HT1080 (cell line): ENCODE measurements at places on chromosomes 2 and 18.

DNA sequence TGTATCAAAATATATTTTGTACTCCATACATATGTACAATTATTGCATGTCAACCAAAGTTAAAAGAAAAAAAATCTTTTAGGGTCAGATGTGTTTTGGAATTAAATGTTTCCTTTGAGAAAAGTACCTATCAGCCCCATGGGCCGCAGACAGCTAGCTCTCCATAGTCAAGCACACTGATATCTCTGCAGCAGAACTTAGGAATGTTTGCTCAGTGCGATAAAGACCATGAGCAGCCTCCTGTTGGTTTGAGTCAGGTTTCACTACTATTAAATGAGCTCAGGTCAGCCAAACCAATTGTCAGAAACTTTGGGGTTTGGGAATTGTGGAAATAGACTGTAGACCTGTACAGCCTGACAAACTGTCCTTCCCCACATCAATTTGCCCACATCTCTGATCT is 33.7 kb downstream of the LCT start:
- no peak for DNase-seq

DNA sequence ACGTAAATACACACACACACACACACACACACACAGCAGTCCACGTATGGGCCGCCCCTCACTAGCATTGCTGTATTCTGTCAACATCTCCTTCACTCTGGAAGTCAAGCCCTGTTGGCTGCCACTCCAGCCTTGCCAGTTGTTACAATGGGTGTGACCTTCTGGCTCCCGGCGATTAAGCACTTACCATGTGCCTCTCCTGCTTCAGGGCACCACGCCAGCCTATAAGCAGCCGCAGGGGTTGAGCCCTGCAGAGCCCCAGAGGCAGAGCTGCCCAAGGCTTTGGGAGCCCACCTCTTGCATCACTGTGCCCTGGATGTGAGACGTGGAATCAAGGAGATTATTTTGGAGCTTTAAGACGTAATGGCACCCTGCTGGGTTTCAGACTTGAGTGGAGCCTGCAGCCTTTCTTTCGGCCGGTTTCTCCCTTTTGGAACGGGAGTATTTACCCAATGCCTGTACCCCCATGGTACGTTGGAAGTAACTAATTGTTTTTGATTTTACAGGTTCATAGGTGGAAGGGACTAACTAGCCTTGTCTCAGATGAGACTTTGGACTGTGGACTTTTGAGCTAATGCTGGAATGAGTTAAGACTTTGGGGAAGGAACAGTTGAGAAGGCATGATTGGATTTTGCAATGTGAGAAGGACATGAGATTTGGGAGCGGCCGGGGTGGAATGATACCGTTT is 54.5 kb upstream of the ROCK2 start:
- no peak for DNase-seq

- peak; percentile 79 for DNase-seq
These were observed at the start of gene GLI2 for GRCh38 chr2:120735746-120736170. TSS of gene GLI2 (plus strand) at chr2:120735868. CDS start at chr2:120797321, 61,453 bp downstream.

DNA sequence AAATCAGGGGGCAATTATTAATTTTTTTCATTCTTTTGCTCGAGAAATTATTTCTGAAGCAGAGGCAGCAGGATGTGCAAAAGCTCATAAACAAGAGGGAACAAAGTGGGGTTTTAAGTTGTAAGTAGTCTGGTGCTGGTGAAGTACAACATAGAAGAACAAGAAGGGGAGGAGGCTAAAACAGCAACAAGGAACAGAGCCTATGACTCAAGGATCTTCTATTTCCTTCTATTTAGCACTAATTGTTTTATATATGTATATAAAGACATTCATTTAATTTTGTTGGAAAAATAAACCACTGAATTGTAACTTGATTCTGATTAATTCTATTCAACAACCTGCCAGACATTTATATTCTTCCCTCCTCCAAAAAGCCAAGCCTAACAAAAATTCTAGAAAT is 35.0 kb downstream of the YES1 start:
- no peak for DNase-seq

DNA sequence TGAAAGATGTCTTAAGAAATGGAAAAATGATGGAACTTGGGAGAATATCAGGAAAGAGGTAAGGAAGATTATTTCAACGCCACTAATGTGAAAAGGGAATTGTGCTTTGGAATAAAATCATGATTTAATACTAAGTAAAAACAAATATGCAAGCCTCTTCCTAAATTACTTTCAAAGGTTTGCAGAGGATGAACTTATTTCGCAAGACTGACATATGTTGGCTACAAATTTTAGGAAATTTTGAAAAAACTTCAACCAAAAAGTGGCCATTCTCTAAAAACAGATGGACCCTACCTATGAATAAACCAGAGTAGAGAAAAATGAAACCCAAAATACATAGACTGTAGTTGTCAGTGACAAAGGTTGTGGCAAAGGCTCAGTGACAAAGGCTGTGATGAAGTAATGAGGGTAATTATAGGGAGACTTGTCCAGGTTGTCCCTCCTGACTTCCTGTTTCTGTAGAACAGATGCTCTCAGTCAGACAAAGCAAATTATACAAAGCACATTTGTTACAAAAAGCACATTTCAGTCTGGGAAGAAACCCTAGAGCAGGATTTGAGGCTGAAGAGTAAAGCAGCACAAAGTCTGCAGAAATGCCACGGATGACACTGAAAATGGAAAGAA is 39.5 kb downstream of the SFT2D3 start:
- DNase-seq: no peak

DNA sequence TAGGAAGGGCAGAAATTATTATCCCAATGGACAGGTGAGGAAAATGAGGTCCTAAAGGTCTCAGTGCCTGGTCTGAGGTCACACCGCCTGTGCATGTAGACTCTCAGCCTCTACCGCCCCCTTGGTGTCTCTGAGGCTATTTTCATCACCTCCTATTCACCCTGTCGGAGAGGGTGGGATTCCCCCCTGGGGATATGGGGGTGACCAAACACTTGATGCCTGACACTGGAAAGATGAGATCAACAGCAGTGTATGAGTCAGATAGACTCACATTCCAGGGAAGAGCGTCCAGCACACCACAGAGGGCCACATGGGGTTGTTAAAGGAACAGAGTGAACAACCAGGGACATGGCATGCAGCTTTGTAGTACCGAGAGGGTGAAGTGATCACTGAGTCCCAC is 199.7 kb downstream of the SMAD2 start:
- peak; percentile 75 for DNase-seq

GRCh38 chr2:133061874-133062593 is 392.0 kb upstream of the LYPD1 start:
- DNase-seq: no peak

DNA sequence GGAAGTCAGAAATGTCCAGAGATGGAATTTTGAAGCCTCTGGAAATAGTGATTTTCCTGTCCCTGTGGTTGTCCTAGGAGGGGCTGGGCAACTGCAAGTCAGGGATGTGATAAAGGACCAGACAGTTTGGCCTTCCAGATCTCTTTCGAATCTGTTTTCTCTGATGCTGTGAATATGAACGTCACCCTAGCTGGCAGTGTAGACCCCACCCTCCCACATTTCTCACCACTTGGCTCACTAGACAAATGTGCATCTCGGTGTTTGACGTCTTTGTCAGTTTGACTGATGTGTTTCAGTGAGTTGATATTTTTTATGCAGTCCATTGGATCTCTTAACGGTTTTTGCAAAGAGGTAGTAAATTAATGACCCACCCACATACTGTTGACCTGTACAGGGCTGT is 301.2 kb downstream of the TNS1 start:
- DNase-seq: no peak

- no peak for DNase-seq
These were observed 34.7 kb downstream of the PIEZO2 start for GRCh38 chr18:11114653-11115052.

DNA sequence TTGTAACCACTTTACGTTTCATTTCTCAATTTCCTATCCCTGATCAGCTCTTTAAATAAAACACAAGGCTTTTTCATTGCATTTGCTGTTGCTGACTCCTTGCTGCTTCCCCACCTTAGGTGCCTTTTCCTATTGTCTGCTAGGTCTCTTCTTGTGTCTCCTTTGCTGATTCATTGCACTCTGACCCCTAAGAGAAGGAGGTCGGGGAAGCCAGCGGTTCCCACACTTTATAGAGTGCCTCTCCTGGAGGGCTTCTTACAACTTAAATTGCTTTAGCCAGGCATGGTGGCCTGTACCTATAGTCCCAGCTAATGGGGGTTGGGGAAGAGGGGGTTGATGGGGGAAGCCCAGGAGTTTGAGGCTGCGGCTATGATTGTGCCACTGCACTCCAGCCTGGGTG is 495.0 kb downstream of the DLGAP1 start:
- DNase-seq: no peak

- no peak for DNase-seq
These were observed 121.1 kb upstream of the RMP24 start for GRCh38 chr18:35851286-35851970.

- no peak for DNase-seq
These were observed 2.5 kb downstream of the CHN1 start for GRCh38 chr2:175002547-175003274.

GRCh38 chr2:120498121-120498520 is 152.2 kb downstream of the INHBB start:
- DNase-seq: no peak

GRCh38 chr2:223460209-223460608 is 142.0 kb downstream of the SCG2 start:
- DNase-seq: peak; percentile 4

- no peak for DNase-seq
These were observed 49.5 kb downstream of the TGIF1 start for GRCh38 chr18:3499501-3499900.

DNA sequence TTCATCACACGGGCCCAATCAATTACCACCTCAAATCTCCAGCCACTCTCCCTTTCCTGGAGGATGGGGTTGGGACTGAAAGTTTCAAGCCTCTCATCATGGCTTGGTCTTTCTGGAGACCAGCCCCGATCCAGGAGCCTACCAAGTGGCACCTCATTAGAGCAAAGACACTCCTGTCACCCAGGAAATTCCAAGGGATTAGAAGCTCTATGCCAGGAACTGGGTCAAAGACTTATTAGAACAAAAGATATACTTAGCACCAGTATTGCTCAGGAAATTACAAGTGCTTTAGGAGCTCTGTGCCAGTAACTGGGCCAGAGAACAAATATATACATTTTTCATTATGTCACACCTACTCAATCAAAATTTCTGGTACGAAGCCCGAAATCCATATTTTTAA is 14.3 kb downstream of the SLC25A52 start:
- no peak for DNase-seq

- no peak for DNase-seq
These were observed 766 bp downstream of the TMEM17 start for GRCh38 chr2:62505109-62505749.

DNA sequence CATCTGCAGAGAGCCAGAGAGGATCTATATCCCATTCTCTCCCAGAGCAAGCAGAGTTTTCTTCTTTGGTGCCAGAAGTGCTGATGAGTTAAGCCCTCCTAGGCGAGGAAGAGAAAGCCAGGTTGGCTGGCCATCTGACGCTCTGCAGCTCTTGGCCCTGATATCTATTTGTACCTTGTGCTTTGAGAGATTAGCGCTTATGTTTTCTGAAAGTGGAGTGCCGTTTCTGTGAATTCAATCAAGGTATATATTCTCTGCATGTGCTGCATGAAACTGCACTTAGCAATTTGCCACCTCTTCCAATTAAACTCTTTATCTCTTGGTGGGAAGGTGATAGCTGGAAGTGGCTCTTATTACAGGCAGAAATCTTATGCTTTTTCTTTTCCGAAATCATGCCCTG is 177.5 kb downstream of the LPIN1 start:
- no peak for DNase-seq

DNA sequence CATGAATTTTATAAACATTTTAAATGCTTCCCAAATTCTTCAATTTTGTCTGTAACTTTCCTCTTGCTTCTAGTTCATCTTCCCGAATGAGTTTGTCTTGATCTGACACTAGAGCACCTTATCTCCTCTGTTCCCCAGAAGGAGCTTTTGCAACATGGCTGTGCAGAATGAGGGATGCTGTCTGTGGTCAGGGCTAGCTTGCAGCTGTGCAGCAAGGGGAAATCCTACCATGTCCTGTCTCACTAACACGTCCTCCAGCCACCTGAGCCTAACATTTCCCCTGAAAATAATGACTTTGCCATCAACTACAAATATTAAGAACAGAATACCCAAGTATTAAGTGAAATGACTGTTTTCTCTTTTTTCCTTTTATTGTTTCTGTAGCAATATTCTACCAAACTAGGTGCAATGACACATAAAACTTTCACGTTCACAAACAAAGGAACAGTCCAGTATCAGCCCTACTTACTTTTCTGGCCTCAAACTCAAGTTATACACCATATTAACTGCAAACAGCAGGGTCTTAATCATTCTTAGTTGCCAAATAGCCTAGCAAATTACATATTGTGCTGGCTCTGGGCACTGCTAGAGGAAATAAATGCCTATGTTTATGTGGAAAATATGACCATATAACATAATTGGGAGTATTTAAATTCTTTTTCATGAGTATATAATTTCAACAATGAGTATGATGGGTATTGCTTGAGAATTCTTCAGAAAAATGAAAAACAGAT is 423.3 kb downstream of the CMPK2 start:
- no peak for DNase-seq

DNA sequence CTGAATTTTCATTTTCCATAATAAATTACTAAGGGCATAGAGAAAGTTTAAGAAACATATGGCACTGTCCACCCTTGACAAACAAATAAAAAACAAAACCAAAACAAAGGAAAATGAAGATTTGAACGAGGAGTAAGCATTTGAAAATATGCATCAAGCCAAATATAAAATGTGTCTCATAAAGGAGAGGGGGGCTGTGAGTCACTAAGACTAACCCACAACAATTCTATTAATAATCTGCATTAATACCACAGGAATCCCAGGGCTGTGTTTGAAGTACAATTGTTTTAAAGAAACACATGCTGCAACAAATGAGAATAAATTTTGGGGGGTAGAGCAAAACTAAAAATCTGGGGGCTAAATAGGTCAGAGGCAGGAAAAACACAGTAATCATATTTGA is 53.8 kb upstream of the STK17B start:
- peak; percentile 20 for DNase-seq

- DNase-seq: no peak
These were observed 6.7 kb upstream of the ONECUT2 start for GRCh38 chr18:57428221-57429150.

DNA sequence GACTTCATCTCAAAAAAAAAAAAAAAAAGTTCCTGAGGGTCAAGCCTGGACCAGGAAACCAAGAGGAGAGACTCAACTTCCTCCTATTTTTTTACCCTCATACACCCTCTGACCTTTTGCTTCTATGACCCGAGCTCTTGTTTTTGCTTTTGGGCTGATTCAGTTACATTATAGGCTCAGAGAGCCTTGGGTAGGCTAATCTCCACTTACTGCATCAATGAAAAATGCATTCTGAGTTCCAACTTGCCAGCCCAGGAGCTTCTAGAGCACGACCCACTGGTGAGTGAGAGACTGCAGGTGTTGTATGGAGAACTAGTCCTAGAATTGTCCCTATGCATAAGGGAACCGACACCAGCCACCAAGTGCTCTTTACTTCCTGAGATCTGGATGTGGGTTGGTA is 91.1 kb downstream of the CABLES1 start:
- DNase-seq: peak; percentile 15

GRCh38 chr2:109081374-109081773 is 47.6 kb upstream of the SH3RF3 start:
- no peak for DNase-seq

GRCh38 chr18:53509886-53510285 is 714.6 kb downstream of the MBD2 start:
- DNase-seq: peak; percentile 3

- DNase-seq: no peak
These were observed 7.6 kb downstream of the CYP26B1 start for GRCh38 chr2:72139874-72140620.
